ENCODE measurements at places on chromosomes 1 and 21.
A peak's percentile ranks its signal among the peaks of the same experiment; 100 is the strongest.

DNA sequence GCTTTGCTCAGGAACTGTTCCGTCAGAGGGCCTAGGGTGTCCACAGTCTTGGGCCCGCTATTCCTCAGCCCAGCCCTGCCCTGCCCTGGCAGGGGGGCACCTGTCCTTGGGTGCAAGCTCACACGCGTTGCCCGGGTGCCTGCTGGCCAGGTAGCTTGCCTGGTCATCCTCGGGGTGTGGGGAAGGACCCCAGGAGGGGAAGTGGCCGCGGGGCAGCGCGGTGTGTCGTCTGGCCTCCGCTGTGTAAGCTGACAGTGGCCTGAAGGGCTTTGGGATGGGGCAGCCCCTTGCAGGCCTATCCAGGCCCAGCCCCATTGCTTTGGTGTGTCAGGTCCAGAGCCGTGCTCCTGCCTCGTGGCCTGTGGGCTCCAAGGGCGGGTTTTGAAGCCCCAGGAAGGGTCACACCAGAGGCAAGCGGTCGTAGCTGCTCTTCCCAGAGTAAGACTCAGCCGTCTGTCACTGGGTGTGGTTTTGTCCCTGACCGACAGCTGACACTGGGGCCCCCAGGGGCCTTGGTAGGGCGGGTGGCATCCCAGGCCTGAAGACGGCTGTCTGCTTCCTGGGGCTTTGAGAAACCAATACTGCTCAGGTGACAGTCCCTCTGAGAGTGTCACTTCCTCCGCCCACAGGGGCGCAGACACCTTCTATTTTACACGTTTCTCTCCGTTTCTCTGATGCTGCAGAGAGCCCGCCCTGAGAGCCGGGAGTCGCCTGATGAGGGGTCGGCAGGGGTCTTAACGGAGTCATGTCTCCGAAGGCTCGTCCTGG, 72.1 kb downstream of the SKI start:
- no peak for DNase-seq

GRCh38 chr1:9263984-9264872, 28.5 kb upstream of the SPSB1 start:
- no peak for DNase-seq

- DNase-seq: no peak
These were observed 116.6 kb upstream of the PRDX6 start for GRCh38 chr1:173360487-173361063.

- no peak for DNase-seq
These were observed 115.0 kb downstream of the NAV1 start for GRCh38 chr1:201653883-201654282.

- no peak for DNase-seq
These were observed 115.4 kb upstream of the RAB4A start for GRCh38 chr1:229155472-229155871.

- DNase-seq: no peak
These were observed 163.2 kb downstream of the LRRC40 start for GRCh38 chr1:70042090-70042731.

- DNase-seq: no peak
These were observed 989.8 kb upstream of the B3GALT2 start for GRCh38 chr1:194176212-194176611.

DNA sequence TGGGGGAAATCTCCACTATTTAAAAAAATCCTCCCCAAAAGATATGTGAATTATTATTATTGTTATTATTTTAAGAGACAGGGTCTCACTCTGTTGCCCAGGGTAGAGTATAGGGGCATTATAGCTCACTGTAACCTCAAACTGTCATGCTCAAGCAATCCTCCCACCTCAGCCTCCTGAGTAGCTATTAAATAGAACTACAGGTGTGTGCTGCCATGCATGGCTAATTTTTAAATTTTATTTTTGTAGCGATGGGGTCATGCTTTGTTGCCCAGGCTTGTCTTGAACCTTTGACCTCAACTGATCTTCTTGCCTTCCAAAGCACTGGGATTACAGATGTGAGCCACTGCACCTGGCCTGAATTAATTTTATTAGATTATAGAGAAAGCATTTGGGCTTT, 116.8 kb downstream of the RABGAP1L start:
- DNase-seq: no peak

- peak; percentile 0 for DNase-seq
These were observed 2.1 kb downstream of the CDC7 start for GRCh38 chr1:91502672-91503184.

GRCh38 chr1:1098681-1099421, 17.0 kb downstream of the C1orf159 start:
- DNase-seq: no peak

DNA sequence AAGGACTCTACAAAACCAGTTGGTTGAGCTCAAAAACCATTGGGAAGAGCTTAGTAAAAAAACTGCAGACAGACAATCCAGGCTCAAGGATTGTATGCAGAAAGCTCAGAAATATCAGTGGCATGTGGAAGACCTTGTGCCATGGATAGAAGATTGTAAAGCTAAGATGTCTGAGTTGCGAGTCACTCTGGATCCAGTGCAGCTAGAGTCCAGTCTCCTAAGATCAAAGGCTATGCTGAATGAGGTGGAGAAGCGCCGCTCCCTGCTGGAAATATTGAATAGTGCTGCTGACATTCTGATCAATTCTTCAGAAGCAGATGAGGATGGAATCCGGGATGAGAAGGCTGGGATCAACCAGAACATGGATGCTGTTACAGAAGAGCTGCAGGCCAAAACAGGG, 104.0 kb upstream of the BMP8A start:
- DNase-seq: no peak

- no peak for DNase-seq
These were observed 5.7 kb downstream of the DOCK7 start for GRCh38 chr1:62682531-62682930.

DNA sequence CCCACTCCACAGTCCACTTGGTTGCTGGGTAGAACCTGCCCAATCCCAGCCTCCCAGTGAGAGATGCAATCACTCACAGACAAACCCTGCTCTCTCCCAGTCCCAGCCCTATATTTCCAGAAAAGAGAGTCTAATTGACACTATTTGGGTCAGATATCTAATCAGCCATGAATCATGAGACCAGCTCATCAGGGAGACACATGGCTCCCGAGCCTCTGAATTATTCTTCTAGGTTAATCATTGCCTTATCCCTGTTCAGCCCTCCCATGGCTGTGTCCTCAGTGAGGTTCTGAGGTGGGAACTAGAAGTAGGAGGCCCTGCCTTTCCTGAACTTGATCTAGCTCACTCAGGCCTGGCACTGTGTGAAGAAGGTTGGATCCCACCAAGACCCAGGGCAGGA, 49.9 kb upstream of the ZC3H12A start:
- DNase-seq: no peak

GRCh38 chr21:45923146-45923545, 58.4 kb upstream of the COL6A1 start:
- peak; percentile 67 for DNase-seq

- DNase-seq: no peak
These were observed 64.1 kb downstream of the WDR4 start for GRCh38 chr21:42815217-42815616.

- DNase-seq: no peak
These were observed 265.6 kb downstream of the TM2D1 start for GRCh38 chr1:61459345-61459744.

DNA sequence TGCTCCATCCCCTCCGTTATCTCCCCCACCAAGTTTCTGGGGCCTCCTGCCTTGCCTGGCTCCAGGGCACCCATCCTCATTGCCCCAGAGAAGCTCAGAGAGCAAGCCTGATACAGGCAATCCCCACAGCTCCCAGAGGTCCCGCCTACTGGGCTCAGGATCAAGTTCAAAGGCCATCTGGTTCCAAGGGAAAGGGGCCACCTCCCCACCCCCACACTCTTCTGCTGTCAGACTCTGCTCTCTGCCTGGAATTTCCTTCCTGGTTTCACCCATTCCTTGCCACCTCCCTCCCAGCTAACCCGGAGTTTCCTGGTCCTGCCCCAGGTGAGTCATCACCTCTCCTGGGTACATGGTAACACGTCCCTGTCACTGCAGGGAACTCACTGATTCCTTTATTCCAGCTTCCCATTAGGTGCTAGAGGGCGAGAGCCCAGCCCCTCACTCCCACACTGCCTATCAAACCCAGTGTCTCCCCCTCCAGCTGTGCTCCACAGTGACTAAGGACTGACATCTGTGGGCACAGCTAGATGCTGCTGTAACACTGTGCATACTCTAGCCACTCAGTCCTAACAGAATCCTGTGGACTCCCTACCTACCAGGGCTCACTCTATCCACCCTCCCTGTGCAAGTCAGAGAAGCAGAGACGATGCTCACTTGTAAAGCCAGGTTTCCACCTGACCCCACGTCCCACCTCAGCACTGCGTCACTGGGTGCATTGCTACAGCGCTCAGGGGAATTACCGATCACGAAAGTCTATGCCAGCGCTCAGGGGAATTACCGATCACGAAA, 21.8 kb downstream of the RSPH1 start:
- DNase-seq: no peak

DNA sequence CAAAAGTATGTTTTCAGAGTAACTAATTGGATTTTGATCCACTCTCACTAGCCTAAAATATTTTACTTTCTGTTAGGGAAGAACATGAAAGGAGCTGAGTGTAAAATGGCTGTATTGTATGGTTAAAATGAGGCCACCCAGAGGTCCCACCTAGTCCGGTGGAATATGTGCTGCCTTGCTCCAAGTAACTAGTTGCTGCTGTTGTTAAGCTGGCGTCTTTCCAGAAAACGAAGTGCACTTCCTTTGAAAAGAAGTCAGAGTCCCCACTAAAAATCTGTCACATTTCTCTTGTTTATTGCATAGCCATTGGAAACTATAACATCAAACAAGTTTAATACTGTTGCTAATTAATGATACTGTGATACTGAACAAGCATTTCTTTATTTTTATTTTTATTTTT, 3.2 kb downstream of the SLC25A33 start:
- no peak for DNase-seq

- DNase-seq: no peak
These were observed 93.3 kb downstream of the PDE9A start for GRCh38 chr21:42746593-42747275.

DNA sequence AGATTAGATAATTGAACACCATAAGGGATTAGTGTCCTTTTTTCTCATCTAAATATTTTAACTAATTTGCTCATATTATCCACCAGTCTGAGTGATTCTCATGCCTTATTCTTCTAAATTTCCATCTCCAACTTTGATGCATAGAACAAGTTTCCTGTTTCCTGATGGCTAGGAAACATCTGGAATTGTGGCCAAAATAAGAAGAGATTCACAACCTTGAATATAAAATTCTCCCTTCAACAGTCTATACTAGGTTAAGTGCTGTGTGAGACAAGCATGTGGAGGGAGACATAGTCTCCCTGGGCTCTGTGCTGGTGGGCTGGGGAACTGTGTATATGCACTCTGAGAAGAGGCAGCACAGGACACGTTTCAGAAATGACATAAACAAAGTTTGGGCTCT, 21.6 kb upstream of the ROR1 start:
- DNase-seq: no peak

DNA sequence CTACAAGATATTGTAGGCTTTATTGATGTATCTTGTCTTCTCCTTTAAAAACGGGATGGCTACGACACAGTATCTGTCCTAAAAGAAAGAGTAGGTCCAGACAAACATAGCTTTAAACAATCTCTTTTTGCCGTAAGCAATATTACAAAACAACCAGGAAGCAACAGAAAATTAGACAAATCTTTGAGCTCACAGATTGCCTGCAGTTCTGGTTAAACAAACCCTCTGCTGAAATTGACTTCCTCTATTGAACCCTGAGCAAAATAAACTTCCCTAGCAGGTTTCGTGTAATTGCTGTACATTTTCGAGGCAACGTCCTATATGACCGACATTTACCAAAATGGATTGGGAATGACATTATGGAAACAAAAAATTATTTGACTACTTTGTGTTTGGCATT, 50.6 kb downstream of the CHML start:
- no peak for DNase-seq

GRCh38 chr1:17098446-17099317, 20.6 kb downstream of the PADI2 start:
- no peak for DNase-seq

GRCh38 chr21:32424674-32425073, 12.2 kb downstream of the EVA1C start:
- no peak for DNase-seq

GRCh38 chr1:106883208-106883607, 173.3 kb upstream of the PRMT6 start:
- DNase-seq: no peak

GRCh38 chr1:20732071-20732587, 374 bp downstream of the SH2D5 start:
- peak; percentile 12 for DNase-seq

GRCh38 chr1:30612536-30613065, 110.8 kb downstream of the MATN1 start:
- DNase-seq: no peak

DNA sequence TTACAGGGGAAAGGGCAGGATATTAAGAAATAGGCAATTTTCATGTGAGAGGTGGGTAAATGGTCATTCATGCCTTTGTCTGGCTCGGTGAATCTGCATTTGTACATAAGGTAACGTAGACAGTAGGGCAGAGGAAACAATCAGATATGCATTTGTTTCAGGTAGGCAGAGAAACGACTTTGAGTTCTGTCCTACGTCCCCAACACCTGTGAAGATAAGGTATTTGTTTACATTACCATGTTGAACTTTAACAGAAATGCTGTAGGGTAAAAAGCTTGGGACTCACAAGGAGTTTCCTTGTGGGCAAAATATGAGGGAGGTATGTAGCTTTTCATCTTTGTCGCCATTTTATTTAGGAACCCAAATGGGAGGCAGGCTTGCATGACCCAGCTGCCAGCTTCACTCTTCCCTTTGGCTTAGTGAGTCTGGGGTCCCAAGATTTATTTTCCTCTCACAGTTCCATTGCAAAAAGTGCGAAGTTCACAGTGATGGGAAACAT, 31.4 kb downstream of the B3GALT5 start:
- no peak for DNase-seq

- no peak for DNase-seq
These were observed 2.7 kb upstream of the SLC30A10 start for GRCh38 chr1:219931033-219931432.

GRCh38 chr1:119879510-119880434, 16.5 kb downstream of the ADAM30 start:
- no peak for DNase-seq

- DNase-seq: no peak
These were observed 55.2 kb upstream of the MRPS6 start for GRCh38 chr21:34018185-34018584.

DNA sequence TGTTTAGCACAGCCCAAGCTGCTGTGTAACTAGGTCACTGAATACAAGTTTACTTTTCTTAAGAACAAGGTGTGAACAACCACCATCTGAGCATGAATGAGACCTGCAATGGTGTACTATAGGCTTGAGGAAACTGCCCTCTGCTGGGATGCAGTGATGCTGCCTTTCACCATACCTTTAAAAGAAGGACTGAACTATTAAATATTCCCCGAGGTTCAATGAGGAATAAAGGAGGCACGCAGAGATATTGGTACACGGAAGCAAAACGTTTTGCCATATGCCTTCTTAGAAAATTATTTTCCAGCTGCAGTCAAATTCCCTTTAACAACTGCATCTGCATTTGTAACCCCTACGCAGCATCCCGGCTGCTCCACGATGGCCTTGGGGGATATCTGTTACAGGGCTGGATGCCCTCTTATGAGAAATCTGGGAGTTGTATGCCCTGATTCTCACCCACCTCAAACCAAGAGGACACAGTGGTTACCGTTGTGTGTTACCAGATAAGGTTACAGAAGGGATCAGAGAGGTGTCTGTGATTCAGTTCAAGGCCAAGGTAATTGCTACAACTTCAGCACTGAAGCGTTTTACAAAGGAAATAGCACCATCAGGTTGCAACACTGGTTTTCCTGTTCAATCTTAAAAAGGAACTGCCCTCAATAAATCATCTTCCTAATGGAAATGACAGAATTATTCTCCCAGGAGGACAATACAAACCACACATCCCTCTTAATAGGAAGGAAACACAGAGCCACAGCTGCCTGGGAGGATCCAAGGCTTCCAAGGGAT, 470.5 kb downstream of the LTN1 start:
- peak; percentile 23 for DNase-seq

GRCh38 chr21:26965907-26966581, 844 bp downstream of the ADAMTS5 start:
- DNase-seq: no peak
